ENCODE measurements at places on chromosomes 11 and 22. TPM values are rescaled to one million over a fixed set of nuclear protein-coding genes. Genes with fewer than 3 reads are reported as not detected.

- DNase-seq, result no peak
- H3K27me3 ChIP-seq, result no peaks in the 10 kb centered on the region
- no peak overlapping the region for H3K27ac ChIP-seq
- no peaks in the 10 kb centered on the region for H3K36me3 ChIP-seq
- no peak overlapping the region for H3K4me3 ChIP-seq
Measured at GRCh38 chr11:30936491-30936890, 350.3 kb upstream of the MPPED2 start.

GRCh38 chr22:30968015-30968923 is at the start of gene MORC2:
Gene MORC2 (minus strand): TSS chr22:30968774. CDS start chr22:30967889, 885 bp downstream.
- peaks cover 13% of the 10 kb centered on the region for H3K4me1 ChIP-seq
- peak within 1 kb of the TSS; percentile 95 for H3K4me3 ChIP-seq
- no peak for DNase-seq
- peaks cover 28% of the 10 kb centered on the region for H3K36me3 ChIP-seq
- peak within 1 kb of the TSS; percentile 97 for H3K27ac ChIP-seq

MOGAT2 gene
- not detected for total RNA-seq

TECTA gene
- total RNA-seq, result 0.41 TPM

NAV2 gene
- total RNA-seq, result 125 TPM

DNA sequence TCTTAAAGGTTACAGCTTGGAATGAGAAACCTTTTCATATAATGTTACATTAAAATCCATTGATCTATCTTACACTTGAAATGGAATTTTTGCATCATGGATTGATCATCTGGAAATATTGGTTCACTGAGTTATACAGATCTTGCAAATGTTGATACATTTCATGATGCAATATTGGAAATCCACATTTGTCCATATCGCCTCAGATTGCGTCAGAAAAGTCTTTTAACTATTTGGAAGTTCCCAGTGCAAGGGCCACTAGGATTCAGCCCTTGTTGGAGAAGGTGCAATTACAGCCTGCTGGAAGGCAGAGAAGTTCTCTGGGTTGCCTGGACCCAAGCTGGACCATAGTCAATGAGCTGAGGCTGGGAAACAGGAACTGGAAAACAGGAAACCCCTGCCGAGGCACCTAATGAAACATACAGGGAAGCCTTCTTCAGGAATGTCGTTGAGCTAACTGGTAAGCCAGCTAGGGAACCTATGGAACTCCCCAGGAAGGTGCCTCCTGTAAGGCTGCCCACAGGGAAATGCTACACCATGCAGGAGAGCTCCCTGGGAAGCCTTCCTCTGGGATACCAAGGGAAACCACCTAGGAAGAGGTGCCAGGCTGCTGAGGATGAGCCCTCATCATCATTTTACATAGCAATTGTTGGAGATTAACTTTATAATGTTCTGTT is 600.4 kb upstream of the CADM1 start:
- DNase-seq, result no peak
- no peaks in the 10 kb centered on the region for H3K27me3 ChIP-seq
- no peak overlapping the region for H3K4me3 ChIP-seq

PC gene
- total RNA-seq, result 12.7 TPM

SLC22A6 gene
- not detected for total RNA-seq

RTN4RL2 gene
- total RNA-seq, result not detected

Measured in thoracic aorta (tissue), 2 donors.